ENCODE measurements at places on chromosomes 13 and 19.

- DNase-seq = no peak
These were observed 17.0 kb upstream of the SACS start for GRCh38 chr13:23450340-23451046.

DNA sequence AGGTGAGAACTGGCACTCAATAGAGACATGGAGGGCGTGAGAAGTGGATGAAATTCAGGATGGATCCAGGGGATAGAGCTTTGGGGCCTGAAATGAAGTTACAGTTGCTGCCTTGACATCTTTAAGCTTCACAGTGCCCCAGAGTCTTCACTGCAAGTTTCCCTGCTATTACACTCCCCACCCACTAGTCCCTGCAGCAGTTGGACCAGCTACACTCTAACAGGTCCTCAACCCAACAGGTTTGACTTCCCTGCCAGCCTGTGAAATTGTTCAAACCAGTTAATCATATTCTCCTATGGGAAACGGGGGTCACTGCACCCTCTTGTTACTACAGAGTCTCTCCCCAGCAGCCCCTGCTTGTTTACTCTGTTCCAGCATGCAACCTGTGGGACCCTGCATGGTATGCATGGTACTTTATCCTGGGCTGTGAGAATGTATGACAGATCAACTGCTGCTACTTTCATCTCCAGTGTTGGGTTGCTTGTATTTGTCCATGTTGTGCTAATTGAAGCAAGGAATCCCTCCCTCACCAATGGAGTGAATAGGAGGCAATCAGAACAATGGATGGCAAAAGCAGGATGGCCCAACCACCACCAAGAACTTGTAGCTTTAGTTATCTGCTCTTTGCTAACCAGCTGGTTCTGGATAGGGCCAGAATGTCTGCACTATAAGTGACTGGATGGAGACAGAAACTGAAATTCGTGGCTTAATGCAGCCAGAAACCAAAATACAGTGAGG is 314.2 kb downstream of the OLFM4 start:
- no peak for DNase-seq

- DNase-seq = no peak
These were observed 27.1 kb upstream of the MTUS2 start for GRCh38 chr13:28792992-28793391.

GRCh38 chr19:16325161-16325527 is 518 bp downstream of the KLF2 start:
- DNase-seq = no peak

DNA sequence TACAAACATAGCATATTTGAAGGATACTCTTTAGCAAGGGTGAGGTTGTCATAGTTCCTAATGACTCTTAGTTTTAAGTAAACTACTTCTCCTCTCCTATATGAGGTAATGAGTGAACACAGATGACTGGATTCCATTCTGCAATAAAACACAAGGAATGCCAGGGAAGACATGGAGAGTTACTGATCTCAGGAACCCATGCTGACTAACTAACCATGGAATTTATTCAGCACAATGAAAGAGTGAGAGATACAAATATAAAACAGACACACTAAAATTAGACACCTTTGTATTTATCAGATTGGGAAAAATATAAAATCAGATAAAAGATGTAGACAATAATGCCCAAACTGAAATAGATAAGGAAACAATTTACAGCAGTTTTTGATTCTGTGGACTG is 1525.9 kb upstream of the SLC10A2 start:
- no peak for DNase-seq

DNA sequence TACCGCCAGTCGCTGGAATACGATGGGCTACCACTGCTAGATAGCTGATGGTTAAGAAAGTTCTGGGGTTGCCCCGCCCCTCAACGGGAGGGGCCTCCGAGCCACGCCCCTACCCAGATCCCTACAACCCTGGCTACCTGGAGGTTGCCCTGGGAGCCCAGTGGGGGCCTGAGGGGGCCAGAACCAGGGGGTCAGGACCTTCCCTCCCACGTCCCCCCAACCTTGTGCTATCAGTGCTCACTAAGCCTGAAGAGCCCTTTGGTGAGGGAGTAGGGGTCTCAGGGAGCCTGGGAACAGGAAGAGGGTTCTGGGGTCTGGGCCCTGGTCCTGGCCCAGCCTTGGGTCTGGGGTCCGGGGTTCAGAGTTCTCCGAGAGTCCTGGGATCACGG is 8.9 kb downstream of the OCEL1 start:
- peak; percentile 71 for DNase-seq

DNA sequence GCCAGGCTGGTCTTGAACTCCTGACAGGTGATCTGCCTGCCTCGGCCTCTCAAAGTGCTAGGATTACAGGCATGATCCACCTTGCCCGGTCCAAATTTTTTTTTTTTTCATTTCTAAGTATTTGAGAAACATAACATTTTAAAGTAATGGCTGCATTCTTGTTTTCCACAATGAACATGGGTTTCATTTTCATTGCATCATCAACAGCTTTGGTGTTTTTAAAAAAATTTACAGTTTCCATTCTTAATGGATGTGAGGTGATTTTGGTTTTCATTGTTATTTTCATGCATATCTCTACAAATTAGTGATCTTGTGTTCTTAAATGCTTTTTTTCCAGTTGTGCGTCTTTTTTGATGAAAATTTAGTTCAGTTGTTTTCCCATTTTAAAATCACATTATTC is 27.5 kb downstream of the ZNF429 start:
- no peak for DNase-seq

DNA sequence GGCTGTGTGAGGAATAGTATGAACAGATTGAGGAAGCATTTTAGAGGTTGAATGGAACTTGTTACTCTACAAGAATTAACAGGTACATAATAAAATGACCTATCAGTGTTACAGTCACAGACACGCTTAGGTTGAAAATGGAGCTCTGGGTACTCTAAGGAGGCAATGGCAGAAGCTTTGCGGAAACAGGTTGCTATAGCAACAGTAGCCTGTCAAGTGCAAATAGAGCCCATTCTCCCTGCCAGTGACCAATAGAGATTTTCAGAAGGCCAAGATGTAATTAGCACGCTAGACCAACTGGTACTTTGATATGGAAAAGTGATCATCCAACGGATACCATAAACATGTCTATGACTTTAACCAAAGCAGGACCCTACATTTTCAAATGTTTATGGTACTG is 148.5 kb upstream of the FREM2 start:
- no peak for DNase-seq

- peak; percentile 81 for DNase-seq
These were observed 17.9 kb upstream of the CACTIN start for GRCh38 chr19:3644351-3645066.

- no peak for DNase-seq
These were observed 8.4 kb upstream of the COG3 start for GRCh38 chr13:45456196-45456972.

DNA sequence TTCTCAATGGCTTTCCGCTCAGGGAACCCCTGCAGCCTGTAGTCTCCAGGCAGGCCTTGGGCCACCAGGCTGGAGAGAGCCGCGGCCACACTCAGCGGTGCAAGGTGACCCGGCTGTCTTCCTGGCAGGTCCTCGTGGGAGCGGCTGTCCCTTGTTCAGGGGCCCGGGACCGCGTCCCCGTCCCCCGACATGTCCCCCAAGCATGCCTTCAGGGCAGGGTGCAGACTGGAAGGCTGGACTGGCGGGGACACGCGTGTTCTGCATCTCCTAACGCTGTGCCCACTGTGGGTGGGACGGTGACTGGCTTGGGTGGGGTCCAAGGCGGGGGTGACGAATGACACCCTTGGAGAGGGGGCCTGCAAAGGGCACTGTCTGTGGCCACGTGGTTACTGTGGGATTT is 93.6 kb downstream of the WTIP start:
- no peak for DNase-seq

DNA sequence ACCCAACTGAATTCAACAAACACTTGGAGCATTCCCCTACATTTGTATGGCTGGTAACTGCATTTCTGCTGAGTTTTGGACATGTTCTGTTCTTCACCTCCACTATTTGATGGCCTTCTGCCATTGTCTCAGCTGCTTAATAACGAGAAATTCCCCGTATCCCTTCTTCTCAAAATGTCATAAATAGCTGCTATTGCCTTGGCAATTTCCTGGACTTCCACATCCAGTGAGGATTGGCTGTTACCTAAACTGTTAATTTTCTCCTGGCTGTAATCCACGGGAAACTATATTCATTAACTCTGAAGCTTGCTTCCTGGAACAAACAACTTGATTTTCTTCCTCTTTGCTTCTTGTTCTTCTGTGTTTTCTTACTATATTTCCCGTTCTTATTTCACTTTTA is 69.5 kb upstream of the TDRD3 start:
- DNase-seq = no peak

- DNase-seq = no peak
These were observed 39.4 kb downstream of the RFX2 start for GRCh38 chr19:6070720-6071485.
